ENCODE measurements at places on chromosomes 1 and 21. TPM values are rescaled to one million over a fixed set of nuclear protein-coding genes. Genes with fewer than 3 reads are reported as not detected.

The CLEC20A gene
- not detected for total RNA-seq

The RGS8 gene
- 0.04 TPM for total RNA-seq

The INSRR gene
- total RNA-seq = not detected

The STK40 gene
- 29.4 TPM for total RNA-seq

The LMX1A gene
- not detected for total RNA-seq

The ANGPTL1 gene
- 0.53 TPM for total RNA-seq

The LCE2B gene
- not detected for total RNA-seq
